ENCODE measurements at places on chromosomes 12 and 14. TPM values are rescaled to one million over a fixed set of nuclear protein-coding genes. Genes with fewer than 3 reads are reported as not detected.

SIRT4 gene
- 0.70 TPM for total RNA-seq

CAPZA3 gene
- not detected for total RNA-seq

TTC6 gene
- 1.9 TPM for total RNA-seq

PARP2 gene
- total RNA-seq: 5.0 TPM

TAOK3 gene
- total RNA-seq: 13.7 TPM

APOF gene
- not detected for total RNA-seq

SLC17A8 gene
- total RNA-seq: not detected

MYF6 gene
- not detected for total RNA-seq

CCDC197 gene
- not detected for total RNA-seq

KRT80 gene
- 39.6 TPM for total RNA-seq

RBP5 gene
- 1.3 TPM for total RNA-seq

SOS2 gene
- 13.8 TPM for total RNA-seq

NDRG2 gene
- 123 TPM for total RNA-seq

KRT73 gene
- total RNA-seq: not detected

TAS2R8 gene
- not detected for total RNA-seq

NTS gene
- not detected for total RNA-seq

HPD gene
- not detected for total RNA-seq

SLC4A8 gene
- 0.04 TPM for total RNA-seq

MGST1 gene
- 162 TPM for total RNA-seq

SERPINA9 gene
- total RNA-seq: not detected

PARPBP gene
- total RNA-seq: 6.1 TPM

ST8SIA1 gene
- total RNA-seq: 0.38 TPM

TROAP gene
- 10.2 TPM for total RNA-seq

BDKRB1 gene
- 7.2 TPM for total RNA-seq

STON2 gene
- total RNA-seq: 63.4 TPM

USP30 gene
- 8.0 TPM for total RNA-seq

TOMM20L gene
- total RNA-seq: not detected

GALNT8 gene
- total RNA-seq: 0.38 TPM

ACOT6 gene
- not detected for total RNA-seq

RHOJ gene
- 9.5 TPM for total RNA-seq

ZNF605 gene
- total RNA-seq: 5.0 TPM

NGB gene
- total RNA-seq: not detected

PRIMA1 gene
- total RNA-seq: 1.5 TPM

MED13L gene
- 71.2 TPM for total RNA-seq

P2RX2 gene
- not detected for total RNA-seq

BEGAIN gene
- 0.53 TPM for total RNA-seq

SPPL3 gene
- 30.3 TPM for total RNA-seq

C1R gene
- total RNA-seq: 237 TPM

SCNN1A gene
- 266 TPM for total RNA-seq

LEMD3 gene
- total RNA-seq: 34.9 TPM

ERP29 gene
- 50.3 TPM for total RNA-seq

CLEC6A gene
- total RNA-seq: not detected
